ENCODE measurements at places on chromosomes 3 and 15.

DNA sequence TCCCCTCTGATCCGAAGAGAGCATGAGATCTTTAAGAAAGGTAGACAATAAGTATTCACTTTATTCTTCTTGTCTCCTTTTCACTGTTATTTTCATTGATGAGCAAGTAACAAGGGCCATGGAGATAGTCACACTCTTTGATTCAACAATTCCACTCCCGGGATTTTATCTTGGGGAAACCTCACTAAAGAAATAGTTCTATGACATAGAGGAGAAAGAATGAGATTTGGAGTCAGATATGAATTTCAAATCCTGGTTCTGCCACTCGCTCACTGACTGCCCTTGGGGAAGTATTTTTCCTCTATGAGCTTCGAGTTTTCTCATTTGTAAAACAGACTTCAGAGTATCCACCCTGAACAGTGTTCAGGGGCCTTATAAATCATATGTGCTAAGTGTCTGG lies 514.6 kb downstream of the NLGN1 start:
- no peak for DNase-seq

DNA sequence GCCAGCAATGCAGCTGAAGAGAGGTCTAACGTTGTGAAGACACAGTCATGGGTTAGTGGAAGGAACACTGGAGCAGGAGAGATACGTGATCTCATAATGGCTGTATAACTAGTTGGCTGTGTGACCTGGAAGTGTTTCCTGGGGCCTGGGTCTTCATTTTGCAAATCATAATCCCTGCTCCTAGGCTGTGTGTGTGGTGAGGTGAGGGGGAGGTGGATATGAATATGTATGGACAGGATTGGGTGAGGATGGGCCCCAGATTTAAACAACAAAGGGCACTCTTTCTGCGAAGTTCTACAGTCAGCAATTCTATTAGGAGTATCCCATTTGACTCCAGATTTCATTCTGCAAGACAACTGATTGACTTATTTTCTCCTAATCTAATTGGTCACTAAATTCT lies 41.3 kb downstream of the ANKRD28 start:
- no peak for DNase-seq

- DNase-seq: no peak
These were observed 68.1 kb upstream of the MAGI1 start for GRCh38 chr3:66106788-66107187.

GRCh38 chr3:52198643-52199608 lies 966 bp downstream of the ALAS1 start:
- DNase-seq: no peak

- DNase-seq: no peak
These were observed 29.4 kb downstream of the COL6A5 start for GRCh38 chr3:130374908-130375307.

DNA sequence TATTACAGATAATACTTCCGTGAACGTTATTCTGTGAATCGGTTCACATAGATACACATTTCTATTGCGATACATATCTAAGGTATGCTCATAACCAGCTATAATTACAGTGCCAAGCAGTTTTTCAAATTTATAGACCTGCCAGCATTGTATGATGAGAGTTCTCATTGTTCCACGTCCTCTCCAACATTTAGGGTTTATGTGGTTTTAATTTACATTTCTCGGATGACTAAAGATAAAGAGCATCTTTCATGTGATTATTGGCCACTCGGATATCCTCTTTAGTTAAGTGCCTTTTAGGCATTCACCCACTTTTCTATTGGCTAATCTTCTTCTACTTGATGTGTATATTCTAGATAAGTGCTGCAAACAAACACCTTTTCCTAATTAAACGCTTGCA lies 134.7 kb upstream of the CCDC54 start:
- DNase-seq: no peak

GRCh38 chr15:88255484-88256278 lies 858 bp downstream of the NTRK3 start:
- no peak for DNase-seq

GRCh38 chr3:194354315-194354714 lies 3.2 kb upstream of the CPN2 start:
- no peak for DNase-seq

DNA sequence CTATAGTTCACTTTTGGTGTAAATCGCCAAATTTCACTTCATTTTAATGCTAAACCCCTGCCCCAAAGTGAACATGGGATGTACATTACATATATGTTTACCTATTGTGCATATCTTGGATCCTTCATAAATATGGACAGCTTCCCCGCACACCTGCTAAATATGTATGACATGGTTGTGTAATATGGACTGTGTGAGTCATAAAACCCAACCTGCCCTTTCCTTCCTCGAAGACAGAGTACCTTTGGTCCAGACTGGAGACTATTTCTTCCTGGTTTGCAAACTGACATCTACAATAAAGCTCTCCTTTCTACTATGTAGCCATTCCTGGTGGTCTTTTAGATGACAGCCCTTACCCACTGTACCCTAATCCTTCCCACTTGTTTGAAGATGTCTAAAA lies 12.4 kb downstream of the ACTC1 start:
- no peak for DNase-seq

- DNase-seq: no peak
These were observed 28.8 kb downstream of the WHAMM start for GRCh38 chr15:82838096-82838735.

GRCh38 chr3:9828801-9829755 lies 14.7 kb downstream of the RPUSD3 start:
- no peak for DNase-seq

DNA sequence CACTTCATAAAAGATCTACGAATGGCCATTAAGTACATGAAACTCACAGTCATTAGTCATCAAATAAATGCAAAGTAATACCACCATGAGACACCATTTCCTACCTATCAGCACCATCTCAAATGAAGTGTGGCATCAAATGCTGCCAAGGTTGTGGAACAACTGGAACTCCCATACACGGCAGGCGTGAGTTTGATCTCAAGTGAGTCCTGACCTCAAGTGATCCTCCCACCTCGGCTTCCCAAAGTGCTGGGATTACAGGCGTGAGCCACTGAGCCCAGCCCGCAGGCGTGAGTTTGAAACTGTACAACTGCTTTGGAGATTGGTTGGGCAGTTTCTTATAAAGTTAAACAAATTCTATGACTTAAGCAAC lies 28.8 kb upstream of the HDAC11 start:
- DNase-seq: peak; percentile 6

DNA sequence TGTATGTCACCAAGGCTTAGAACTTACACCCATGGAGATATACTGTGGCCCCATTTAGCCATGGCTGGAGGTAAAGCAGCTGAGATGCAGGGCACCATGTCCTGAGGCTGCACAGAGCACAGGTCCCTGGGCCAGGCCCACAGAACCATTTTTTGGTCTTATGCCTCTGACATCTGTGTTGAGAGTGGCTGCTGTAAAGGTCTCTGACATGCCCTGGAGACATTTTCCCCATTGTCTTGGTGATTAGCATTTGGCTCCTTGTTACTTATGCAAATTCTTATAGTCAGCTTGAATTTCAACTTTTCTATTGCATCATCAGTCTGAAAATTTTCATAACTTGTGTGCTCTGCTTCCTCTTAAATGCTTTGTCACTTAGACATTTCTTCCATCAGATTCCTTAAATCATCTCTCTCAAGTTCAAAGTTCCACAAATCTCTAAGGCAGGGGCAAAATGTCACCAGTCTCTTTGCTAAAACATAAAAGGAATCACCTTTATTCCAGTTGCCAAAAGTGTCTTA lies 701.3 kb downstream of the EPHA3 start:
- DNase-seq: no peak

GRCh38 chr3:120059081-120059864 lies 35.0 kb downstream of the GSK3B start:
- no peak for DNase-seq

- no peak for DNase-seq
These were observed 28.0 kb upstream of the PIGZ start for GRCh38 chr3:196996454-196997265.

- DNase-seq: no peak
These were observed 56.4 kb downstream of the TMCC1 start for GRCh38 chr3:129837065-129837642.

All from stimulated activated CD8-positive, alpha-beta memory T cell treated with anti-CD3 and anti-CD28 coated beads, Interleukin-7, amount 100 ng/mL, for 24 hours (primary cell).